ENCODE measurements at places on chromosomes 5 and 9.

DNA sequence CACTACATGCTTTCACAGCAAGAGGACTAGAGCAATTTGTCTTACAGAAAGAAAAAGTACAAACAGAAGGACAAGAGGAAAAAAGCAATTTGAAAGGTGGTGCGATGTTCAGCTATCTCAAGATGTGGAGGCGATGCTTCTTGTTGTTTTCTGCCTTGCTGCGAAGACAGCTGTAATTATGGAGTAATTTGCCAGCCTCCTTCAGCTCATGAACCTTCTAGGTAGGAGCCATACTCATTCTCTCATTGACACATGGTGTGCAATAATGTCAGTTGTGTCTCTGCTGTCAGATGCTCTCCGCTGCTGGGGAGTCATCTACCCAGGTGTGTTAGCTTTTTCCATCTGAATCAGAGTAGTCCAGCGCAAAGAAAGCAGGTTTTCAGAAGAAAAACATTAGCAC, 424.5 kb downstream of the NR2F1-AS1 start:
- DNase-seq, result no peak
- no peak overlapping the region for H3K27ac ChIP-seq
- no peak overlapping the region for H3K4me3 ChIP-seq
- H3K36me3 ChIP-seq, result no peaks in the 10 kb centered on the region

GRCh38 chr5:179974946-179975712, 67.4 kb upstream of the TBC1D9B start:
- peaks cover 6% of the 10 kb centered on the region for H3K4me1 ChIP-seq
- peak; percentile 59 for DNase-seq

DNA sequence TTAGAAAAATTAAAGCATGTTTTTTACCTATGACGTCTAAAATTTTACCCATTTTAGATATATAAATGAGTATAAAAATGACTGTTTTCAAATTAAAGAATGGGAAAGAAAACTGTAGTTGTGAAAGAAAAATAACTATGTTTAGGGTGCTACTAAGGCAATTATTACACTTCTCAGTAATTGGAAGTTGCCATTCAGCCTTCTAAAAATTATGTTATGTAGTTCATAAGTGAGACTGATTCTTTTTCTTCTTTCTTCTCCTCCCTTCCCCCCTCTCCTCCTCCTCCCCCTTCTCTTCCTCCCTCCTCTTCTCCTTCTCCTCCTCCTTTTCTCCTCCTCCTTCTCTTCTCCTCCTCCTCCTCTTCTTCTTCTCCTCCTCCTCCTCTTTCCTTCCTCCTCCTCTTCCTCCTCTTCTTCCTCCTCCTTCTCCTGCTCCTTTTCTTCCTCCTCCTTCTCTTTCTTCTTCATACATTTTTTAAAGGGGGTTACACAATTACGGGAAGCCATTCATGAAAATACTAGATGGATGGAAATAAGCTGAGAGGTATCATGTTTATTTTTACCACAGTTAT, 223.6 kb downstream of the CETN3 start:
- no peak overlapping the region for H3K27ac ChIP-seq
- no peak overlapping the region for H3K4me3 ChIP-seq
- no peaks in the 10 kb centered on the region for H3K27me3 ChIP-seq

GRCh38 chr5:56565644-56566043, 249.7 kb upstream of the MAP3K1 start:
- no peak for DNase-seq
- no peaks in the 10 kb centered on the region for H3K36me3 ChIP-seq
- no peak overlapping the region for H3K27ac ChIP-seq
- no peak overlapping the region for H3K4me3 ChIP-seq
- H3K27me3 ChIP-seq, result no peaks in the 10 kb centered on the region
- no peaks in the 10 kb centered on the region for H3K4me1 ChIP-seq

DNA sequence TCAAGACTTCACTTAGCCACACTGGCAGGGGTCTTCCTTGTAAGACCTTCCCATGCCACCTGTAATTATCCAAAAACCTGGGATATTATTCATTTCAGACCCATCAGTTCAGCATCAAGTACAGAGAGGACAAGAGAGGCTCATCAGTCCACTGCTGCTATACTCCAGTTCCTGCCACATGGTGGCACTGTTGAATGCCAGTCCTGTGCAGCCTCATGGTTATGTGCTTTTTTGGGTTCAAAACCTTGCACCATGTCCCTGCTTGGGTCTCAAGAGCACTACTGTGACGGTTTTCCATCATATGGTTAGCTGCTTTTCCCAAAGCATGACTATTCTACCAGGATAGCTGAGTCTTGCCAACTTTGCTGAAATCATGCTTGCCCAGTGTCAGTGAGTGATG, 8.5 kb downstream of the PTGS1 start:
- H3K4me3 ChIP-seq, result no peak overlapping the region
- H3K27ac ChIP-seq, result no peak overlapping the region
- no peak for DNase-seq
- H3K27me3 ChIP-seq, result no peaks in the 10 kb centered on the region
- no peaks in the 10 kb centered on the region for H3K36me3 ChIP-seq
- H3K4me1 ChIP-seq, result peaks cover 19% of the 10 kb centered on the region

GRCh38 chr9:27880635-27881034, 307.4 kb upstream of the C9orf72 start:
- no peaks in the 10 kb centered on the region for H3K27me3 ChIP-seq
- no peak overlapping the region for H3K4me3 ChIP-seq
- H3K27ac ChIP-seq, result no peak overlapping the region
- no peaks in the 10 kb centered on the region for H3K36me3 ChIP-seq
- no peaks in the 10 kb centered on the region for H3K4me1 ChIP-seq
- DNase-seq, result no peak

GRCh38 chr5:90548069-90548593, 10.5 kb upstream of the ADGRV1 start:
- no peaks in the 10 kb centered on the region for H3K36me3 ChIP-seq
- H3K27me3 ChIP-seq, result peaks cover 12% of the 10 kb centered on the region
- no peak overlapping the region for H3K4me3 ChIP-seq

DNA sequence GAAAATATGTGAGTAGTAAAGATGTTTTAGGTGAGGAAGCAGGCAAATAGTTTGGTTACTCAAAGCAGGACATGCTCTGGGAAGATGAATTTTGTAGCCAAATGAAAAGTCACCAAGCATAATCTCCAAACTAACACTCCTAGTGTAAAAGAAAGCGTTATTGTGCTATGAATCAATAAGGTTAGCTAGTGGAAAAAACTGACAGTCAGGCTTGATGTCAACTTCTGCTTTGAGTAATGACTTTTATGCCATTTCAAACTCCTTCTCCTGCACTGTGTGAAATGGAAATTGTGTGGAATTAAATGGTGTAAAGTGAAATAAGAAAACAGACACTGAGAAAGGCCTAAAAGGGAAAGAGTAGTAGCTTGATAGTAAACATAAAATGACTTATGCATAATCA, 637.2 kb upstream of the DMAC1 start:
- H3K27ac ChIP-seq, result no peak overlapping the region
- no peak for DNase-seq
- H3K4me3 ChIP-seq, result no peak overlapping the region
- H3K27me3 ChIP-seq, result no peaks in the 10 kb centered on the region

DNA sequence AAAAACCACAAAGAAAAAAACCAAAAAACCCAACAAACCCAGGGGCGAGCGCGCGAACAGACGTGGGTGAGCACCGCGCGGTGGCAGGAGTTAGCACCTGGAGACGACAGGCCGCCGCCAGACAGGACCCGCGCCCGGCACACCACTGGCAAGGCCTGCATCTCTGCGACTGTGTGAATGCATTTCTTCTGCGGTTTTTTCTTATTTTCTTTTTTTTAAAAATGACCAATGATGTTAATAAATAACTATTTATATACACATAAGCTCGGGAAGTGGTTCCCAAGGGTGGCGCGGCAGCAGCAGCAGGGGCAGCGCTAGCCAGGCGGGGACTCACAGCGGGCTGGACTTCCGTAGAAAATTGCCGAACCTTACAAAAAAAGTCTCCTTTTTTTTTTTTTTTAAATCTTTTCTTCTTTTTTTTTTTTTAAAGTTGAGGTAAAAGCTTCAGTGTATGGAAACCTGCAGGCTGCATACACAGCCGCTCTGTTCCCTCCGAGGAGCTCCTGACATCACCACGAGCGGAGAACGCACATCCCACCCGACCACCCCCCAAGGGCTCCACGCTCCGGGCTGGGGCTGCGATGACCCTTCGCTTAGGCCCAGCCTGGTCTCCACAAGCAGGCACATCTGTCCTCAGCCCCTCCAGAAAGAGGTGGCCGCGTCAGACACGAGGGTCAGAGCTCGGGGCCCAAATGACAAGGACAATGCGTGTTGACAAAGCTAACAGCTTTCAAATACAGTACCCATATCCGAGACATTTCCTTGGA, 7.4 kb downstream of the BRD3OS start:
- no peak for DNase-seq
- H3K27me3 ChIP-seq, result no peaks in the 10 kb centered on the region
- H3K27ac ChIP-seq, result no peak overlapping the region
- no peak overlapping the region for H3K4me3 ChIP-seq

DNA sequence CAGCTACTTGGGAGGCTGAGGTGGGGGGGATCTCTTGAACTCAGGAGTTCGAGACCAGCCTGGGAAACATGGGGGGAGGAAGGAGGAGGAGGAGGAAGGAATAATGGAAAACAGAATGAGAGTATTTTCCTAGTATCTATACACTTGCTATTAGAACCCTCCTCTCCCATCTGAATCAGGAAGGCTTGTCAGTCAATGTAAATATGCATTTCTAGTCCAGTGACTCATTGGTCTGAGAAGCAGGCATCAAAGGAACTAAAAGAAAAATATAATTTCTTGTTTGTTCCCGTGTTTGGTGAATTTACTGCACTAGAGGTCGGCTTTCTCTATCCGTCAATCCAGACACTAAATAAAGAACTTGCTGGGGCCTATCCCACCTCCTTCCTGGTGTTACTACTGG, 88.6 kb downstream of the AGTPBP1 start:
- no peak overlapping the region for H3K4me3 ChIP-seq
- H3K4me1 ChIP-seq, result no peaks in the 10 kb centered on the region
- no peaks in the 10 kb centered on the region for H3K27me3 ChIP-seq
- no peak for DNase-seq
- H3K36me3 ChIP-seq, result no peaks in the 10 kb centered on the region
- no peak overlapping the region for H3K27ac ChIP-seq

GRCh38 chr5:112511920-112512319, 92.8 kb upstream of the EPB41L4A start:
- H3K27ac ChIP-seq, result no peak overlapping the region
- no peaks in the 10 kb centered on the region for H3K27me3 ChIP-seq
- no peaks in the 10 kb centered on the region for H3K4me1 ChIP-seq
- DNase-seq, result no peak
- no peaks in the 10 kb centered on the region for H3K36me3 ChIP-seq

DNA sequence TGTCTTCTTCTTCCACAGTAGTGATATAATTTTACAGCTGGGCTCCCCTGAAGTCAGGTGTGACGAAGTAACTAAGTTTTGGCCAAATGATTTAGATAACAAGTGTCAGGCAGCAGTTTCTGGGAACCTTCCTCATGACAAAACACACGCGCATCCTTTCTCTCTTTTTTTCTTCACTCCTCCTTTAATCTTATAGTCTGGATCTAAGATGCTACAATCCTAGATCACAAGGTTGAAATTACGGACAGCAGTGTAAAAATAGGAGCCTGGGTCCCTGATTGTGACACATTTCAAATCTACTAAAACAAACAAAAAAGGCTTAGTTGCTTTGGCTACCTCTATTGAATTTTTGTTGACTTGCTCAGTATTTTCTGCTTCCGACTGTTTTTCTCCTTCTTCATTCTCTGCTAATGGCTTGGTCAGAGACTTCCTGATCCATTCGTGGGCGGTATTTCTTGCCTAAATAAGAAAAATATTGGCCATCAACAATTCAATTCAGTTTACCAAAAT, 36.1 kb downstream of the FAM114A2 start:
- no peak overlapping the region for H3K4me3 ChIP-seq
- H3K4me1 ChIP-seq, result no peaks in the 10 kb centered on the region
- no peak for DNase-seq
- H3K27ac ChIP-seq, result peak overlapping the region; percentile 54
- no peaks in the 10 kb centered on the region for H3K36me3 ChIP-seq

DNA sequence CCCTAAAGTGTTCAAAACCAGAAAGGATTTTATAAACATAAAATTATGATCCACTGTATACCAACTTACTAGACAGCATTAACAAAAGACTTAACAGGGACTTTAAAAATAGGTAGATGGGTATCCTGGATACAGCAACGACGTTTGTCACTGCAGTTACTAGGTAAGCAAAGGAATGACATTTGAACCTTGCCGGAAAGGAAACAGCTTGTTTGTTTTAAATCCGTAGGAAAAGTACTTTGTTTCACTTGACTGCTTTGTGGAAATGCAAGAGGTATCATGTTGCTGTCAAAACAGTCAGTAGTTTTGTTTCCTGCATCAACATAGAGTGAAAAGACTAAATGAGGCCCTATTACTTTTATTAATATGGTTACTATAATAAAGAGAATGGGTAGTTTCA, 122.9 kb downstream of the CDC42SE2 start:
- H3K27ac ChIP-seq, result no peak overlapping the region
- DNase-seq, result no peak
- H3K36me3 ChIP-seq, result no peaks in the 10 kb centered on the region
- no peaks in the 10 kb centered on the region for H3K27me3 ChIP-seq
- H3K4me1 ChIP-seq, result peaks cover 6% of the 10 kb centered on the region

- H3K4me3 ChIP-seq, result no peak overlapping the region
- no peaks in the 10 kb centered on the region for H3K4me1 ChIP-seq
- DNase-seq, result no peak
- no peaks in the 10 kb centered on the region for H3K27me3 ChIP-seq
- H3K36me3 ChIP-seq, result no peaks in the 10 kb centered on the region
- H3K27ac ChIP-seq, result no peak overlapping the region
Observed at GRCh38 chr5:145777445-145778063, 57.6 kb downstream of the PRELID2 start.

DNA sequence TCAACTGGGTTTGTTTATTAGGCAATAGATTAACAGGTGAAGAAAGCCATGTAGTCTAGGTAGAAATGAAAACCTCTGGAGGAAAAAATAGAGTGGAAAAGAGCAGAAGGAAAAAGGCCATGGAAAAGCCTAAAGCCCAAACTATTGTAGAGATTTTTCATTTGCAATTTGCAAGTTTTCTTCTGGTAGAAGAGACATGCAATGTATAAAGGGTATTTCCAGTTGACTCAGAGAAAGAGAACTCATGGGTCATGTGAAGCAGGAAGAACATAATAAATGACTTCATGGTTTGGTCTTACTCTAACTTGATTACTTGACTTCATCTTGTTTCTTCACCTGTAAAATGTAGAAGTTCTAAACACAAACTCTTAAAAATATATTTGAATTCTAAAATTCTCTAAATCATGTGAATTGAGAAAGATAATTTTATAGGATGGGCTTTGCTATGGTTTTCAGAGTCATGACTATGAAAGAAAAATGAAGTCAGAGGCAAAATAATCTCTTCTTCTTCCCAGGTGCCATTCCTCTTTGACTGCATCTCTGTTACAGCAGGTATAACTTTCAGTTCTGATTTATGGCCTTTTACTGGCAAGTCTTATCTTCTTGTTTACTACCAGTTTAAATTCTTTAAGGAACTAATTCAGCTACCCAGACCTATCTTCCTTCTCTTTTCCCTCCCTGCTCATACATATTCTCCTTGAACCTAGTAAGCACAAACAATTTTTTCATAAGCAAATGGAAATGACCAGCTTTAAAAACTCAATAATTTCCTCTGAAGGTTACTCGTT, 47.7 kb upstream of the TMC1 start:
- peaks cover 19% of the 10 kb centered on the region for H3K4me1 ChIP-seq
- no peak overlapping the region for H3K4me3 ChIP-seq
- no peaks in the 10 kb centered on the region for H3K27me3 ChIP-seq

All from transverse colon (tissue), 4 donors.